ENCODE measurements at places on chromosomes 13 and 19. TPM values are rescaled to one million over a fixed set of nuclear protein-coding genes. Genes with fewer than 3 reads are reported as not detected.

GGN gene
- 1.0 TPM for total RNA-seq

ZNF776 gene
- total RNA-seq = 7.5 TPM

CILP2 gene
- 0.14 TPM for total RNA-seq

NLRP5 gene
- not detected for total RNA-seq

NKPD1 gene
- total RNA-seq = 0.28 TPM

TEKTIP1 gene
- total RNA-seq = 1.4 TPM

FXYD3 gene
- not detected for total RNA-seq

ZNF850 gene
- 3.2 TPM for total RNA-seq

IRGC gene
- total RNA-seq = not detected

UFM1 gene
- 69.4 TPM for total RNA-seq

B3GNT8 gene
- 0.37 TPM for total RNA-seq

Measured in activated CD4-positive, alpha-beta T cell treated with anti-CD3 and anti-CD28 coated beads, Interleukin-2, amount 10 ng/mL, durations not matched to agents 24 days and 14 days (primary cell).